HCEC 1CT (cell line): ENCODE measurements at places on chromosomes 13 and 19.

DNA sequence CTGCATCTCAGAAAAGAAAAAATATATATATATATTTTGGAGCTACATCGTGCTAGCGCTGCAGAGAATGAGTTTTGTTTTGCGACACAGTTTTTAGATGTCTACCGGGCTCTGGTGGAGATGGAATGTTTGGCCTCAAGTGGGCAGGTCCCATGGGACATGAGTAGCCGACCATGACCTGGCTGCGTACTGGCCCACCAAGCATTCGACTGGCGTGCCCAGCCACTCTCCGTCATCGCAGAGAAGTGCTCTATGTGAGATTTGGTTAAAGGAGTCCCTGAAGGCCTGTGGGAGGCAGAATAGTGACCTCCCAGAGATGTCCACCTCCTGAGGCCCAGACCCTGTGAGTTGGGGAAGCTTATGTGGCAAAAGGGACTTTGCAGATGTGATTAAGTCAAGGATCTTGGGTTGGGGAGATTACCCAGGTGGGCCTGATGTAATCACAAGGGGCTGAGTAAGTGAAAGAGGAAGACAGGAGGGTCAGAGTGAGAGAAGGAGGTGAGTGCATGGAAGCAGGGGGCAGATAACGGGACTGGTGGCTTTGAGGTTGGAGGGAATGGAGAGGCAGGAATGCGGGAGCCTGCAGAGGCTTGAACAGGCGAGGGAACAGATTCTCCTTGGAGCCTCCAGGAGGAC lies 821 bp upstream of the LILRB4 start:
- no peak for DNase-seq

GRCh38 chr19:30924670-30925069 lies 424.6 kb downstream of the TSHZ3 start:
- no peak for DNase-seq

GRCh38 chr19:7874076-7874896 lies at the start of gene PRR36:
TSS of gene PRR36 (minus strand) at chr19:7874390. CDS start at chr19:7873689, 701 bp downstream.
- no peak for DNase-seq

- no peak for DNase-seq
Observed at GRCh38 chr13:112844879-112845278, 124.1 kb upstream of the MCF2L start.

- DNase-seq = no peak
Observed at GRCh38 chr19:23699521-23699860, 12.5 kb upstream of the ZNF675 start.

DNA sequence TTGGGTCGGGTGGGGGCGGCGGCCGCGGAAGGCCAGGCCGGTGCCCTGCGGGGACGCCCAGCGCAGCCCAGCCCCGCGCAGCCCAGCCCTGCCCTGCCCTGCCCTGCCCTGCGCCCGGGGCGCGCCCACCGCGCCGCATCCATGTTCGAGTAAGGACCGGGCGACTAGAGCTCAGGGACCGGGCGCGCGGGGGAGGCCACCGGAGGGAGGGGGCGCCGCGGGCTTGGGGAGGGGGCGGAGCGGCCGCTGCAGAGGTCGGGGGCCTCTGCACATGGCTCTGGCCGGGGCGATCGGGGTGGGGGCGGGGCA lies 169 bp downstream of the GRAMD1A start:
- no peak for DNase-seq

DNA sequence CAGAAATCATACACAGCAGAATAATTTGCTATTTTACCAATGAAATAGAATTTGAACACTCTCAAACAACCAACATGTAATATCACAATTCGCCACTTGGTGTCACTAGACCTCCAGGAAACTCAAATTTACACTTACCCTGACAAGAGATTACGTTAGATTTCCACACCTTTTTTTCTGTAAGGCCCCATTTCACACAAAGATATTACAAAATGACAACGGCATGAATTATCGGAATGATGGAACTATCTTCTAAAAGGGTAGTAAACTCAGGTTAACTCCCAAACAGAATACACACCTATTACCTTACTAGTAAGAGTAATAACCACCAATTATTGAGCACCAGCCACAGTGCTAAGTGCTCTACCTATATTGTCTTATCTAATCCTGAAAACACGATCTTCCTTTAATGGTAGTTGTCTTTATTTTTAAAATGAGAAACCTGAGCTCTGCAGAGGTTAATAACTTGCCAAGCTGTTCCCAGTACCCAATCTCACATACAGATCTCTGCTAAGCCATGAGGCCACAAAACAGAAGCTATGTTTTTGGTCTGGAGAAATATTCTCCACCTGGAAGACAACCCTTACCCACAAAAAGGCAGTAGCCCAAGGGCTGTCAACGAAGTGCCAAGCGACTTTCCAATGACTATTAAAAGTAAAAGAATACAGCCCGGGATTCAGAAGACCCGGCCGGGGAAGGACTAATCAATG lies 152.4 kb downstream of the DCLK1 start:
- peak; percentile 24 for DNase-seq

DNA sequence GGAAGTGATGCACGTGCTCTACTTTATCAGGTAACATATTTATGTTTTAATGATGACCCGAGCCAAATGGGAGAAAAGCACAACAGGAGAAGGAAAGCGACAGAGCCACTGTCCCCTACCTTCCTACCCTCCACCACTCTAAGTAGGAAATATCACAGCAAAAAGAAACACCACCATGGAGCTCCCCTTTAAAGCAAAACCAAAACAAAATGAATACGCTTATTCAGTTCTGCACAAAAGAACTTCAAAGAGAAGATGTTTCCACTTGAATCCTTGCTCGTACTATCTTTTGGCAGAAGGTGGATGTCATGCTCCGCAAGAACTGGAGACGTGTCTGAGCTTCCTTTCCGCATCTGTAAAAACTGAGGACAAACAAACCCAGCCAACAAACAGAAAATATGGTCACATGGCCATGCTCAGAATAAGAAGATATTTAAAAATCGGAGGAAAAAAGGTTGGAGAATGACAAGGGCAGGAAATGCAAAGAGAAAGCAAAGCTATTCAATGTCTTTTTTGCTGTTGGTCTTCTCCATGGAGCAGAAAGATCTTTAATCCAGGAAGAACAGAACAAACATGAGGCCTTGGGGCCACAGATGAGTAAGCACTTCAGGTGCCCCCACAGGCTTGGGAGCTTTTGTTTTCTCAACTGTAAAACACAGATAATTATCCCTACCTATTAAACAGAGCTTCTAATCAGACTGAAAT lies 19.5 kb downstream of the N4BP2L1 start:
- DNase-seq = no peak

DNA sequence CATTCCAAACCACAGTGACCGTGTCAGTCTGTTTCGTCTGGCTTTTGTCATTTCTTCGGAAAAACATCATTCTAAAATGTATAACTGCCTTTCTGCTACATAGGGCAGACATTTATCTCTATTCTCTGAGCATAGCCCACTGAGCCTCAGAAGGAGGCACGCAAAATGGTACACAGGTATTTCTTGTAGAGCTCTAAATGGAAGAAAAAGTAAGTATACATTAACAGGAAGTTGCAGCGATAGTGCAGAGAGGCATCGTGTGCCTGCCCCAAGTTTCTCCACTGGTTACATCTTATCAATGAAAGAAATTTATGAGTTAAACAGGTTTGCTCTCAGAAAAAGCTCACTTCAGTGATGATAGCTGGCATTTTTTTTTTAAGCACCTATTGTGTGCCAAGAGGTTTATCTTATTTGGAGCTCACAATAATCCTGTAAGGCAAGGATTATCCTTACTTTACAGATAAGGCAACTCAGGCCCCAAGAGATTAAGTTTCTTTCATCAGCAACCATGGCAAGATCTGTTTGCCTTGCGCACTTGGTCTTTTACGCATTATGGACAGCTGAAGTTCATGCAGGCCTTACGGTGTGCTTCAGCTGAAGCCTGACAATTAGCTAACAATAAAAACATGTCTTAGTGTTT lies 1.2 kb upstream of the RCBTB2 start:
- DNase-seq = no peak

GRCh38 chr19:33464733-33465115 lies 56.9 kb downstream of the PEPD start:
- no peak for DNase-seq

- DNase-seq = no peak
Observed at GRCh38 chr13:57634839-57635165, 3.3 kb downstream of the PCDH17 start.

GRCh38 chr19:6963937-6964336 lies 57.3 kb downstream of the MBD3L2B start:
- no peak for DNase-seq

- no peak for DNase-seq
Observed at GRCh38 chr19:29927944-29928625, 14.0 kb upstream of the URI1 start.

DNA sequence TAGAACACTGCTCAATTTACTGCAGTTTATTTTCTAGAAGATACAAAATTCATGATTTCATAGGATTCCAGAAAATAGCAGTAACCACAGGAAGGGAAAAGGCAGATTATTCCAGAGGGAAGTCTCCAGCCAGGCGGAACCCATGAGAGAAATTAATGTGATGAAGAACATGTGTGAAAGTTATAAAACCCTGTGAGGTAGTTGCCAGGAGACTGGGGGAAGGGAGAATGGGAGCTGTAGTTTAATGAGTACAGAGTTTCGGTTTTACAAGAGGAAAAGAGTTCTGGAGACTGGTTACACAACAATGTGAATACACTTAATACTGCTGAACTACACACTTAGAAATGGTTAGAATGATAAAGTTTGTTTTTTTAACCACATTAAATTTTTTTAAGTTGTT lies 14.2 kb upstream of the PDX1 start:
- DNase-seq = no peak

- DNase-seq = no peak
Observed at GRCh38 chr19:51824281-51825005, 29.5 kb downstream of the FPR3 start.

DNA sequence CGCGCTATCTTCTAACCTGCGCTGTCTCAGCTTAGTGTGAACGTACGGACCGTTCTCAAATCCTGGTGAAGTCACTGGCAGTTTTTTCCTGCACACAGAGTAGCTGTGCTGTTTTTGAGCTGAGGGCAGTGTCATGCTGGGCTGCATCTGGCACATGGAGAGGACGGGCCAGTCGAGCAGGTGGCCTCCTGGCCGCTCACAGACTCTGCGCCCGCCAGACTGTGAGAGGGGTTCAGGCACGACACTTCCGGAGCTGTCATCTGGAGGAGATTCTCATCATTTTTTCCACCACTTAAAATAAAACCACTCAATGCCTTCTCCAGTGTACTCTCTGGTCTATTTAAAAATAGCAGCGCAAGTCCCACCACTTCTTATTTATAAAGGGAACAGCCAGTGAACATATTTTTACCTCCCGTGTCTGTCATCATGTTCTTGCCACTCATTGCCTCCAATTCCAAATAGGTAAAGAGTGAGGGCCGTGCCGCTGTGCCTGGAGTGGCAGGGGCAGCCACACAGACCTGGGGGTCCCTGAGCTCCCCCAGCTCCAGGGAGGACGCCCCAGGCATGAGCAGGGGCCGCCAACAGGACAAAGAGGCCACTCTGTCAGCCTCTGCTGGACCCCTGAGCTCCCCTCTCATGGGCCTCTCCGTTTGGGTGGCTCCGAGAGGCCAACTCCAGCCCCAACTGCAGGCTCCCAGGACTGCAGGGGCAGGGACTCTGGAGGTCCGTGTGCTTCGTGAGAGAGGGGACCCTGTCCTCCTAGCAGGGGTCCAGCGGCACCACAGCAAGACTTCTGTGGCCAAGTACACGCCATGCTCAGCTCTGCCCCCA lies 36.9 kb upstream of the GRTP1 start:
- DNase-seq = no peak

DNA sequence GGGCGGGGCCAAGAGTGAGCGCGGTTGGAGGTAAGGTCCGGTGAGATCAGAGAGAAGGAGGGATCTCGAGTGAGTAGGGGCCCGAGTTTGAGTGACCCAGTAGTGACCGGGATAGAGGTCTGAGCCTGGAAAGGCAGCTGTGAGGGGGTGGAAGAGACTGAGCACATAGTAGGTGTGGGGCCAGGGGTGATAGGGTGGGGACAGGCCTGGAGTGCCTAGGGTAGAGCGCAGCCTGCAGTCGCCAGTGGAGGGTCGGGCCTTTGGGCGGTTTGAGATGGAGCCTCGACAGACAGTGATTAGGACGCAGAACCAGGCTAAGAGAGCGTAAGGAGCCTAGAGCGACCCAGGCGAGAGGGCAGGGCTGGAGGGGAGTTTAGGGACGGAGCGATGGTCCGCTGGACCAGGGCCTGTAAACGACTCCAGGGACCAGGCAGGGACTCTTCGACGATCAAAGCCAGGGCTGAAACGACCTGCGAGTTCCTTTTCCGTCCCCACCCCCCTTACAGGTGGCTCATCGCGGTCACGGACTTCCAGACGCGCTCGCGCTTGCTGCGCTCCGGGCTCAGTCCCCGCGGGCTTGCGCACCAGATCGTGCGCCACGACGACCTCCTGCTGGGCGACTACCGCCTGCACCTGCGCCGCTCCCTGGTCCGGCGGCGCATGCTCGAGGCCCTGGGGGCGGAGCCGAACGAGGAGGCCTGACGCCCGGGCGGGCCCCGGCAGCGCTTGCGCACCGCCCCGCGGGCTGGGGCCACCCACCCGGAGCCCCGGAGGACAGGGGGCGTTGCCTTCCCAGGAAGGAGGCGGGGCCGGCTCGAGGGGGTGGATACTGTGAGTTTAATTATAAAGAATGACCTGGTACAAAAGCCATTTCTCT lies 9.4 kb downstream of the C19orf81 start:
- DNase-seq = no peak

GRCh38 chr19:43450545-43450997 lies 14.8 kb downstream of the LYPD3 start:
- DNase-seq = peak; percentile 21

DNA sequence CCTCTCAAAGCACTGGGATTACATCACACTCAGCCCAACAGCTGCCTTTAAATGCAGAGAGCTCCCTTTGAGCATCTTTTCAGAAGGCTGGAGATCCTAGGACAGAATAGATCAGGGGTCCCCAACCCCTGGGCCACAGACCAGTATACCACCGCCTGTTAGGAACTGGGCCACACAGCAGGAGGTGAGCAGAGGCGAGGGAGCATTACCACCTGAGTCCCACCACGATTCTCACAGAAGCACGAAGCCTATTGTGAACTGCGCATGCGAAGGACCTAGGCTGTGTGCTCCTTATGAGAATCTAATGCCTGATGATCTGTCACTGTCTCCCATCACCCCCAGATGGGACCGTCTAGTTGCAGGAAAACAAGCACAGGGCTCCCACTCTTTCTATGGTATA lies 2.2 kb upstream of the WTIP start:
- no peak for DNase-seq

DNA sequence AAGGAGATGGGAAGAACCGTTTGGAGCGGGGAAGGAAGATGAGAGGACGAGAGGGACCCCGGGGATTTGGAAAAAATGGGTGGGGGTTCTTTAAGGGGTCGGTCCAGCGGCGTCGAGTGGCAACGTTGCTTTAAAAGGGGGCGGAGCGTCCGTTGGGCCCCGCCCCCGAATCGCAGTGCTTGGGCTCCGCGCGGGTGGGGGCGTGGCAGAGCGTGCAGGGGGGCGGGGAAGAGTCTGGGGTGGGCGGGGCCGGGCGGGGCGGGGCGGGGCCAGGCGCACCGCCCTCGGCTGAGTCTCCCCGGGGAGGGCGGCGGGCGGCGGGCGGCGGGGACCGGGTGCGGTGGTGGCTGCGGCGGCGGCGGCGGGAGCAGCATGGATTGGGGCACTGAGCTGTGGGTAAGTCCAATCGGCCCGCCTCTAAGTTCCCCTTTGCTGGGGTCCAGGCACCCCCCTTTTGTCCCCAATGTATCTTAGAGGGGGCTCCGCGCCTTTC lies at the start of gene TRIP10:
Gene TRIP10, plus strand, starts transcription at position 291 of the 493 bp plus-strand sequence. Its CDS starts 82 bp downstream, at position 373.
- DNase-seq = peak; percentile 72
